Right atrium auricular region (tissue), 2 donors: ENCODE measurements at places on chromosomes 2 and 18. TPM values are rescaled to one million over a fixed set of nuclear protein-coding genes. Genes with fewer than 3 reads are reported as not detected.

ITGA6 gene
- total RNA-seq: 54.3 TPM

TOGARAM2 gene
- total RNA-seq: 2.0 TPM

ASB18 gene
- 1.9 TPM for total RNA-seq

POLR1A gene
- 14.1 TPM for total RNA-seq

DYNAP gene
- not detected for total RNA-seq

GKN2 gene
- total RNA-seq: not detected

DLGAP1 gene
- 0.56 TPM for total RNA-seq

SLC14A1 gene
- 11.4 TPM for total RNA-seq

DNA sequence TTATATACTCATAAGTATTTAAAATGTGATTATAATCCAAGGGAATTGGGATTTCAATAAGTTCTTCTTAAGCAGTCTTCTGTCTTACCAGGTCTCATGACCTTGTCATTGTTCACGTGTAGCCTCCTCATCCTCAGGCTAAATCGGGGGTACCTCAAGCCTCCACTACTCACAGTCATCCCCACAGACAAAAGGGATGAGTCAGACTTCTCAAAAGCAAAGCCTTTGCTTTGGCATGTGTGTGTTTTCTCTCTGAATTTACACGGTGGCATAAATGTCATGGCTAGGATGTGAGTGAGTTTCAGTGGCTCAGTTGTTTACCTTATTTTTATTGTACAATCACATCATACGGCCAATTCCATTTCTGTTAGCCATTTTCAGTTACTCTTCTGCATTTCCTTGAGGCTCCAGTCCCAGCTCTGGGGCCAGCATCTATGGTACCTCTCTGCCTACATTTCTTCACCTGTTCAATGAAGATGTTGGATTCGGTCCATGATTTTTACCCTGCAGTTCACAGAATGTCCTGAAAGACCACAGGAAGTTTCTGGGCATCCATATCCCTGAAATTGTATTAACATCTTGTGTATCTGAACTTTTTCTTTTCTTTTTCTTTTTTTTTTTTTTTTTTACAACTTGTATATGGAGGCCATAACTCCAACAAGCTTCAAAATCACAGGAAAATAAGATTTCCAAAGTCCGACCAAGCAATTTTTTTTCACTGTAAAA lies 195.3 kb downstream of the FHOD3 start:
- no peak for DNase-seq
- peaks cover 30% of the 10 kb centered on the region for H3K4me1 ChIP-seq
- H3K36me3 ChIP-seq: no peaks in the 10 kb centered on the region

GRCh38 chr2:138030459-138030858 lies 66.2 kb downstream of the HNMT start:
- H3K36me3 ChIP-seq: no peaks in the 10 kb centered on the region
- H3K27me3 ChIP-seq: no peaks in the 10 kb centered on the region
- H3K4me3 ChIP-seq: no peak overlapping the region
- no peak overlapping the region for H3K27ac ChIP-seq
- no peaks in the 10 kb centered on the region for H3K4me1 ChIP-seq
- DNase-seq: no peak

DNA sequence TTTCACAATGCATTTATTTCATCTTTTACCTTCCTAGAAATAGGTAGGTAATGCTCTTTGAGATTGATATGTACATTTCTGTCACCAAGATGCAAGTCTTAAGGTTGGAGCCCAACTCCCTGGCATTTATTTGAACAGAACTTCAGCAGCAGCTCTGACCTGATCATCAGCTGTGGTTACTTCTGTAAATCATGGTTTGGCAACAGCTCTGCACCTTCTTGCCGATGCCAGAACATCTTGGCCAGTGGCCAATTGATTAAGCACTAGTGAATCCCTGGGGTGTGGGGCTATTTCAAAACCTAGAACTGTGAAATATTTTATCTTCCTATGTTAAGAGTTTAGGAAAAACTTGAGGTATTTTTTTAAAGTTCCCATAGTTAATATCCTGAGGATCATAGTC lies 124.8 kb upstream of the NYAP2 start:
- H3K36me3 ChIP-seq: no peaks in the 10 kb centered on the region
- H3K4me1 ChIP-seq: no peaks in the 10 kb centered on the region
- DNase-seq: no peak
- H3K4me3 ChIP-seq: no peak overlapping the region

DNA sequence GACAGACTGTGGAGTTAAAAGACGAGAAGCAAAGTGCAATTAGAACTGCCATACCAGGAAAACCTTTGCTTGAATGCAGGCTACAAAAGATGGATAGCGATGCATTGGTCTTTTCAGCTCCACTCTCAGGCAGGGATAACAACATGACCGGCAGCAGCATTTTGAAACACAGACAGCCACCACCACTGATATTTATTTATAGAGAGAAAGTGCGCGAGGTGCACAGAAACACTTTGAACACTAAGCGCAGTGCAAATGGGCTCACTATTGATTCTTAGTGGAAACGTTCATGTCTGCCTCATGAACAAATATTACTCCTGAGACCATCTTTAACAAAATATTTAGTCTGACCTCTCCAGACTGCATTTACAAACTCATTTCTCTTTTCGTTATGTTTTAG lies 32.9 kb downstream of the CAVIN2 start:
- H3K36me3 ChIP-seq: no peaks in the 10 kb centered on the region
- H3K4me3 ChIP-seq: no peak overlapping the region
- H3K27ac ChIP-seq: no peak overlapping the region
- DNase-seq: no peak
- no peaks in the 10 kb centered on the region for H3K27me3 ChIP-seq

DNA sequence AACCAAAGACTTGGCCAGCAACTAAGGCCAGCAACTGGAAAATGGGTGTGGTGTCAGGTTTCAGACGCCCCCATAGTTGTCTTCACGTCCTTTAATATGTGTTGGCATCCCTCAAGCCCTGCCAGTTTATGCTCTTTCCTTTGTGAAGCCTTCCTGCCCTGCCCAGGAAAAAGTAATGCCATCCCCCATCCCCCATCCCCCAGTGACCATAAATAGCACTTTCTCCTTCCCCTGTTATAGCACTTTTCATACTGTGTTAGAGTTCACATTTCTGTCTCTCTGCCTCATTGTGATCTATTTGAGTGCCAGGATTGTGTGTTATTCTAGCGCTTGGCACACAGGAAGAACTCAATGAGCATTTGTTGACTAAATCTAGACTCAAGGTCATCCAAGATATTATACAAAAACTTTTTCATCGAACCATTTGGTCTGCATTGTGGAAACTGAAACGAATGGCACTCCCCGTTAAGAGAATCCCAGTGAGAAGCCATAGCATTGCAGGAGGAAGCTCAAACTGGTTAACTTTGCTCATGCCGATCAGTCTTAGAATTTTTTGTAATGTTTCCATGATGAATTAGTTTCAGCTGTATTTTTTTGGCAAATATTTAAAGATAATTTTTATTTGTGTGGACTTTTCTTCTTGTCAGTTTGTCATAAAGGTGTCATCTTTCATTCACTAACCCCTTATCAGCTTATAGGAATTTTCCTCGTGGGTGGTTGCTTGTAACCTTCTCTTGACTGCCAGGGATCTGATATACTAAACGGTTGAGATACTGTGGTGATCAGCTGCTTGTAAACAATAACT lies 15.7 kb downstream of the CRIM1 start:
- H3K27ac ChIP-seq: peak overlapping the region; percentile 27
- no peak for DNase-seq
- H3K27me3 ChIP-seq: no peaks in the 10 kb centered on the region
- H3K36me3 ChIP-seq: no peaks in the 10 kb centered on the region
- peaks cover 81% of the 10 kb centered on the region for H3K4me1 ChIP-seq

DNA sequence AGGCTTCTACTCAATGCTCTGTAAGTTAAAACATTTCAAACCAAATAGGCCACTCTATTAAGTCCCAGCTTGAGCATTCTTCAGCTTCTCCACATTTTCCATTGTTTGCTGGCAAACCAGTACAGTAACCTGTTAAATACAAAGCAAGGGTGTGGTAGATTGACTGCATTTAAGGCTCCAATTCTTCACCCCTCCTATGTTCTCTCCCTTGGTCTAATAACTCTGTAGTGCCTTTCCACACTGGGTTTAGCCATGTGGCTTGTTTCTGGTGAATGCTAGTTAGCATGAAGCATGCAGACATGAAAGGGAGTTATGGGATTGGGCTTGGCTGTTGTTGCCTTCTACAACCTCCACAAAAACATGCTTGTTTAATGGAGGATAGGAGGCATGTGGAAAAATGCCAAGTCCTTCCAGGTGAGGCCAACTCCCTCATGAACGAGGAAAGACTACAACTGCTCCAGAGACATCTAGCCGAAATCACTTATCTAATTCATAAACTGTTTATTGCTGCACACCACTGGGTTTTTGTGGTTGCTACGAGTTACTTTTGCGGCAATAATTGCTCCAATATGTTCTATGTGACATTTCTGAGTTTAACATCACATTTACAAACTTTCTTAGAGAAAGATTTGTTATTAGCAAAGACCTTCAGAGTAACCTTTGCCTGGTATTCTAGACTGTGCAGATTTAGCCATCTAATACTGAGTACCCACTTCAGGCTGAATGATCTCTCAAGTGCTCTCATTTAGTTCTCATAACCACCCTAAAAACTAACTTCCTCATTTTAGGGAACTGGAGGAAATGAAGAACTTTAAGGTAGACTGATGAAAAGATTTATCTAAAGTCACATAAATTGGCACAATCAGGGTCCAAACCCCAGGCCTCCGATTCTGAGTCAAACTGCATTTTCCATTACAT lies 104.0 kb downstream of the SMAD2 start:
- no peaks in the 10 kb centered on the region for H3K36me3 ChIP-seq
- H3K27ac ChIP-seq: no peak overlapping the region
- H3K27me3 ChIP-seq: no peaks in the 10 kb centered on the region
- DNase-seq: no peak
- no peaks in the 10 kb centered on the region for H3K4me1 ChIP-seq

- no peaks in the 10 kb centered on the region for H3K36me3 ChIP-seq
- no peak overlapping the region for H3K27ac ChIP-seq
- no peak overlapping the region for H3K4me3 ChIP-seq
- no peak for DNase-seq
- H3K27me3 ChIP-seq: no peaks in the 10 kb centered on the region
- no peaks in the 10 kb centered on the region for H3K4me1 ChIP-seq
Observed at GRCh38 chr18:37497853-37498518, 67.6 kb downstream of the CELF4 start.

DNA sequence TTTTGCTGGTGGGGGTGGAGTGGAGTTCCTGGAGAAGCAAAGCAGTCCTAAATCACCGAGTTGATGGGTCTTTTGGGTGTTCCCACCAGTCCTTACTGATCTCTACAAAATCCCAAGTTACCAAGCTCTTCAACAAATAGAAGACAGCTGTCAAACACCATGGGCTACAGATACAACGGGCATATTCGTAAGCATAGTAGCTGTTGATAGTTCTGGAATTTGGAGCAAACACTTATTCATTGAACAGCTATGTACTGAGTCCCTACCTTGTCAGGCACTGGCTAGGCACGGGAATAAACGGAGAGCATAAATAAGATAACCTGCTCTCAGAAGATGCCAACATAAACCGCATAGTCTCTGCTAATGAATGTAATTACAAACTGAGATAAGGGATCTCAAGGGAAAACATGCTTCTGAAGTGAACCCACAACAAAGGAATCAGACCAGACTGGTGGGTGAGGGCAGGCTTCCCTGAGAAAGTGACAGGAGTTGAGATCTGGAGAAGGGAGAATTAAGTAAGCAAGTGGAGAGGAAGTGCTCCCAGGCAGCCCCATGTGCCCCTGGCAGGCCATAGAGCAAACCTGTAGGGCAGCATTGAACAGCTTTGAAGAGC lies 947 bp upstream of the ANKRD44 start:
- H3K27me3 ChIP-seq: no peaks in the 10 kb centered on the region
- peak overlapping the region; percentile 64 for H3K4me3 ChIP-seq
- H3K36me3 ChIP-seq: no peaks in the 10 kb centered on the region
- peak overlapping the region; percentile 58 for H3K27ac ChIP-seq
- H3K4me1 ChIP-seq: peaks cover 27% of the 10 kb centered on the region
- DNase-seq: no peak

GRCh38 chr2:48588745-48589144 lies 28.9 kb upstream of the GTF2A1L start:
- H3K27me3 ChIP-seq: no peaks in the 10 kb centered on the region
- H3K4me1 ChIP-seq: no peaks in the 10 kb centered on the region
- peaks cover 9% of the 10 kb centered on the region for H3K36me3 ChIP-seq
- no peak overlapping the region for H3K4me3 ChIP-seq
- no peak for DNase-seq

- H3K27ac ChIP-seq: no peak overlapping the region
- no peaks in the 10 kb centered on the region for H3K4me1 ChIP-seq
- no peaks in the 10 kb centered on the region for H3K36me3 ChIP-seq
- H3K4me3 ChIP-seq: no peak overlapping the region
- no peak for DNase-seq
Observed at GRCh38 chr2:51795248-51795888, 763.4 kb upstream of the NRXN1 start.

DNA sequence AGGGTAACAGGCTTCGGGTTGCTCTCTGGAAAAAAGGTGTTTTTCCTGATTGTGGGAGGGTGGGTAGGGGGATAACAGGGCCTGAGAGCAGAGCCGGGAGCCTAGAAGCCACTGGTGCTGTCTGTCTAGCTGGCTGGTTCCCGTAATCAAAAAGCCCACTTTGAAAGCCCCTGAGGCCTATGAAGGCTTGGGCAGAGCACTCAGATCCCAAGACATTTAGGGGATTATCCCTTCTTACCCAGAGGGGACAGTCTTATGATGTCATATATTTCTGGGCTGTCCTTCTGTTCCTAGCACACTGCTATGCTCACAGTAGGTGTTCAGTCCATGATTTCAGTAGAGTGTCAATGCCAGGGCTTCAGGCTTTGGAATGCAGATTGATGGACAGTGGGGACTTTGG lies 45.1 kb downstream of the CELF4 start:
- H3K27ac ChIP-seq: no peak overlapping the region
- no peak overlapping the region for H3K4me3 ChIP-seq
- H3K36me3 ChIP-seq: no peaks in the 10 kb centered on the region
- no peak for DNase-seq
- peaks cover 5% of the 10 kb centered on the region for H3K27me3 ChIP-seq

DNA sequence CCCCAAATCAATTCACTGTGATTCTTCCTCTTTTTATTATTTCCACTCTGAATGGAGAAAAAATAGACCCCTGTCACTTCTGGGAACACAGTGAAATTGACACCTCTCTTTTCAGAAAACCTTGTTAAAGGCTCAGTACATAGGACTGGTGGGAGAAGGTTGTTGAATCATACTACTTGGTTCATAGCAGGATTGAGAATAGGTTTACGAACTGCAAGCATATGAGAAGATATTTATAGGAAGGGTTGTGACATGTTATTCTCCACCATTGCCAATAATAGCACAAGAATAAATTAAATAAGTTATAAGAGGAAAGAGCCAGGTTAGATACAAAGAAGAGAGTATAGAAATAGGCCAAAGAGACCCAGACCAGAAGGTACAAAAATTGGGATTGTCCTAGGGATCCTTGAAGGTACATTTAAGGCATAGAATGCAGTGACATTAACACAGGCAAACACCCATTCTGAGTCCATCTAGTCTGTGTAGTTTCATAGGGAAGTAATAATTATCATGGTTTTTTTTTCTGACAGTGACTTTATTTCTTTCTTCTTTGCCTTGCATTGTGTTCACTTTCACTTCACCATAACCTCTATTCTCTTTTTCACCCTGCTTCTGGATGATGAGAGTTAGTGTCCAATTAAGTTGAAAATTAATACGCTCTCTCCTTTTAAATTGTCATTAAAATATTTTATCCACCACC lies 21.8 kb upstream of the SERPINE2 start:
- no peak overlapping the region for H3K4me3 ChIP-seq
- H3K36me3 ChIP-seq: no peaks in the 10 kb centered on the region
- DNase-seq: no peak
- no peak overlapping the region for H3K27ac ChIP-seq

GRCh38 chr18:45997700-45998151 lies 30.6 kb upstream of the EPG5 start:
- H3K27ac ChIP-seq: no peak overlapping the region
- no peaks in the 10 kb centered on the region for H3K36me3 ChIP-seq
- no peaks in the 10 kb centered on the region for H3K4me1 ChIP-seq
- DNase-seq: no peak
